Stimulated activated CD4-positive, alpha-beta T cell treated with anti-CD3 and anti-CD28 coated beads, Interleukin-15, amount 100 ng/mL, for 48 hours (primary cell): ENCODE measurements at places on chromosomes 7 and 10.

DNA sequence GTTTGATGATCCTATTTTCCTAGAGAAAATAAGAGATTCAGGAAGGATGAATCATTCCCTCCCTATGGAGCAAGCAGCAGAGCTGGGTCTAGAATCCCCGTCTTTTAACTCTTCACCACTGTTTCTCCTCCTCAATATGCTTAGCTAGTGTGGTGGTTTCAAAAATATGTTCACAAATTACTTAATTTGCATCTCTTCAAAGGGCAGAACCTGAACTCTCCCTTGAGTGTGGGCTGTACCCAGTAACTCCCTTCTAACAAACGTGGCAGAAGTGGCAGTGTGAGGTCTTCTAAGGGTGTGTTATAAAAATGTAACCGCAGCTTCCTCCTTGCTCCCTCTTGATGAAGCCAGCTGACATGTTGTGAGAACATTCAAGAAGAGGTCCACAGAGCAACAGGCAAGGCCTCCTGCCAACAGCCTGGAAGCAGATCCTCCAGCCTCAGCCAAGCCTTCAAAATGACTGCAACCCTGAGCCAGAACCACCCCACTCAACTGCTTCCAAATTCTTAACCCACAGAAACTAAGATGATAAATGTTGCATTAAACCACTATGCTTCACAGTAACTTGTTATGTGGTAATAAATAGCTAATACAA lies 36.6 kb downstream of the SRPK2 start:
- peak; percentile 24 for DNase-seq

DNA sequence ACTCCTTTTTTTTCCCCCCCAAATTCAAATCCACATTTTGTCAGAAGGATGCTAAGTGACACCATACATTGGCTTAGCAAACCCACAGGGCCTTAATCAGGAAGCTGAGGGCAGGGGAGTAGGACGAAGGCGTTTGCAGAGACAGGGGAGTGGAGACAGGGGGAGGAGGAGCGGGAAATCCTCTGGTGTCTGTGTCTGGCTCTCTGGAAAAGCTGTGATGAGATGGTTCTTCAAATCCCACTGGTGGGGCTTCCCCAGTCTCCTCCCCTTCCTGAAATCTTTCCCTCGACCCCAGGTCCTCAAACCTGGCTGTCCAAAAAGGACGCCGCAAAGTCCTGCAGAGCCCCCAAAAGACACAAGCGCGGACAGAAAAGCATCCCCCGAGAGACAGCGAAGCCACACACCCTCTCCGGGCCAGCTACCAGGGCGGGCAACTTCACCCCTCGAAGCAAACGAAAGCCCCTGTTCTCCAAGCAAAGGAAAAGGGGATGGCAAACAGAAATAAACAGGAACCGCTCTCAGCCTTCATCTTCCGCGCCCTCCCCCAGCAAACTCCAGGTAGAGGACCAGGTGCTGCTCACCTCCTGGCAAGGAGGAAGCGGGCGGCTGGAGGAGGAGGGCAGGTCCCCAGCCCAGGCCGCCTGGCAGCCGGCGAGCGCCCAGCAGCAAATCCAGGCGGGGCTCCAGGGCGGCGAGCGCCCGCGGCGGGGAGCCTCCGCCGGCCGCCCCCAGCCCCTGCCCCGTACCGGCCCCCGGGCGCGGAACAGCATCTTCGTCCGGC lies 520 bp downstream of the ELAPOR2 start:
- DNase-seq: no peak

GRCh38 chr7:127287133-127287532 lies 34.4 kb upstream of the GRM8 start:
- no peak for DNase-seq

DNA sequence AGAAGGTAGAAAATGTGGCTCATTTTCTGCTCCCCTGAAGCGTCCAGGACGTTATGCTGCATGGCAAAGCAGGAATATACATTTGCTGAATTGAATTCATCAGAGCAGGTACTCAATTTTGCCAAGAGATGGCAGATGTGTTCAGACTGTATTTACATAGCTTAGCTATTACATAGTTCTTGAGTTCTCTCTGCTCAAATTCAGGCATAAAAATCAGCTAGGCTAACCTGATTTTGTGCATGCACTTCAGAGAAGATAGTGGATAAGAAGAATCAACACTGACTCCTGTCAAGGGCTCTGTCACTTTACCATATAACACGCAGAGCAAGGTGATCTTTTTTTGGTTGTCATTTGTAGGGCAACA lies 209.2 kb upstream of the FAM3C start:
- no peak for DNase-seq
